ENCODE measurements at places on chromosomes 5 and 9.

- no peak for DNase-seq
These were observed 609.5 kb upstream of the RGMB start for GRCh38 chr5:98163796-98164493.

DNA sequence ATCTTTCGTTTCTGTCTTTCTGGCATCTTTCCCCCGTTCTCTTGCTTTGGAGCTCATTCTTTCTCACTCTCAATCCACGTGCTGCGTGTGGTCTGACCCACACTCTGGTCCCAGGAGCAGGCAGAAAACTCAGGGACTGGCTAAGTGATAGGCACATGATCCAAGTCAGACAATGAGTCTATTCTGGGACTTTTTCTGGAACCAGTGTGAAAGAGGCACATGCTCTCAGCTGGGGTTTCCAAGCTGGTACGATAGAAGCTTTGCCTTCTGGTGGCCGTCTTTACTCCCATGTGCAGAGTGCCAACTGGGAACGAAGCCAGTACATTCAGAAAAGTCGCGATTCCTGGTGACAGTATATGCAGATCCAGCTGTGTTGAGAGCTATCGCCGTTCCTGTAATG, 94.4 kb downstream of the PDZD2 start:
- DNase-seq: no peak

DNA sequence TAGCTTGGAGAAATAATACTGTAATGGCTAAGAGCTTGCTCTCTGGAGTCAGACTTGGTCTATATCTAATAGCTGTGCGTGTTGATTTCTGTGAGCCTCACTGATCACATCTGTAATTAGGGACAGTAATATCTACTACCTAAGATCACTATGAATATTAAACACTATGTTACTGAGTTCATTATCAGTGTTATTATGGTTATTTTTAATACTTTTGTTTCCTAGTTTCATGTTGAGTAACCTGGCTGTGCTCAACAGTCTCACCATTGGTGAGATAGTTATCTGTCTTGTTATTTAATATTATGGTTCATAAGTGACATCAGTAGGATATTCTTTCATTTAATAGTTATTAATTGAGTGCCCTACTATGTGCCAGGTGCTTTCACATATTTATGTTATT, 22.4 kb upstream of the CAVIN4 start:
- no peak for DNase-seq

DNA sequence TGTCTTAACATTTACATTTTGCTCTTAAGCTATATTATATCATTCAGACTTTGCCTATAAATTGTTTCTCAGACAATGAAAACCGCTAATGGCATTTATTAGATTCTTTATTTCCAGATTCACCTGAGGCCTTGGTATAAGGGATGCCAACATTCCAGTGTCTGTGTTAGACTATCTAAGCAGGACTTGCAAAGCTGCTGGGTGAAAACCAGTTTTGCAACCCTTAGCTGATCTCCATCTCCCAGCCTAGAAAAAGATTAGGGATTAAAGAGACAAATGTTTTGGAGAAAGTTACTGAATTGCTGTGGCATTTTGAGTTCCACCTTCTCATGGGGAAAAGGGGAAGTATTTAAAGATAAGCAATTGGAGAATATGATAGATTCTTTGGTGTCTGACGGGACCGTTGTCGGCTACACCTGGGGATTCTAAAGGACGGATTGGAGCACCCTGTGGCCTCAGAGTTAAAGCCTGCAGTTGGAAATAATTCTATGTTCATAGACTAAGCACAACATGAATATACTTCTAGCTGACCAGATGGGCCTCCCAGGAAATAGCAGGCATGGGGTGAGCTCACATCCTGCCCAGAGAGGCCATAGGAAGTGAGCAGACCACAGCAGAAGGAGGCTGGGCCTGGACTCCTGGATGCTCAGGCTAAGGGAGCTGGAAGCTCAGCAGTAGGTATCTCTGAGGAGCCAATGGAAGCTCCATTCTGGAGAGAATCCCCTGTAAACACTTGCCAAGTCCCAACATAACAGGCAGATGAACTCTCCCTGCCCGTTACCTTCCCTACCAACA, 21.8 kb downstream of the ENTREP1 start:
- no peak for DNase-seq

DNA sequence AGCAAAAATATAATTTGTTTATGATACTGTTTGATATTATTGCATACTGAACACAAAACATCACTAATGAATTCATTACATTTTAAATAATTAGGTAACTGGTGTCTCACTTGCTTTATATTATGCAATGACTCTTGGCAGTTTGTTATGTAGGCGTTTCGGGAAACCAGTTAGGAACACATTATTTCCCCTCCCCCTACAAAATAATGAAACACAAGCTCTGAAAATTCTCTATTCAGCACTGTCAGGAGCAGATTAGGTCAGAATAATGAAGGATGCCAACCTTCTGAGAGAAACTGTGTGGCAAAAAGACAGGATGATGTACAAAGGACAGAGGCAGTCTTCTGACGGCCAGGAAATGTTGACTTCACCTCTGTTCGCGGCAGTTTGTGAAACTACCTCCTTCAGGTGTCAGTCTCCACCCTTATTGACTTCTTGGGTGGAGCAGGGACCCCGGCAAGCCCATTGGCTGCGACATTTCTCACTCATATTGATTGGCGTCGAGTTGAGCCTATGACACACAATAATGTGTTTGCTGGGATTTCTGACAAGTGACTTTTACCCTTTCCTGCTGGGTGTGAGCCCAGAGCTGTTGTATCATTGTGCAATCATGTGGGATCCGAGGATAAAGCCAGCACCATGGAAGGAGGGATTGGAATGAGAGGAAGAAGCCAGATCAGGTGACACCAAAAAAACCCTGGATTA, 33.9 kb downstream of the SH3PXD2B start:
- no peak for DNase-seq

- no peak for DNase-seq
These were observed 1089.8 kb upstream of the NUDT12 start for GRCh38 chr5:104652271-104652861.

DNA sequence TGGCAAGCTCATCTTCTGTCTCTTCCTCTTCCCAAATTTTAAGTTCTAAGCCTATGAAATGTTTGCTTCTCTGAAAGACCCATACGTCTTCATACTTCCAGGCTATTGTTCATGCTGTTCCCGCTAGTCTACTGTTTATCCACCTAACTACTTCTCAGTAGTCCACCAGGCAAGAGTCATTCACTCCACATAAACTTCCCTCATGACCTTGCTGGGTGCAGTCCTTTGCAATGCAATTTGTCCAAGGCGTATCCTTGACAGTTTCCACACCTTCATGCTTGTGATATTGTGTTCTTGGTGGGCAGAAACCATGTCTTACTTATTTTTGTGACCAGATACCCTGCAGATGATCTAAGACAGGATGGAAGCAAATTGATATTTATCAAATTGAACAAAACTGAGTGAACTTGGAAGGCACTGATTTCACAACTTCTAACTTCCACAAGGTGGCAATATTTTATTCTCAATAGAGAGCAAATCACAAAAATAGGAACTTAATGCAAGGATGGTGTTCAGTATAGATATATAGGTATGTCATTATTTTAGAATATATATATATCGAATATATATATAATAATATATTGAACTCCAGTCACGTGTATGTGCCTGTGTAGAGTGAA, 30.3 kb downstream of the TYRP1 start:
- DNase-seq: peak; percentile 33

DNA sequence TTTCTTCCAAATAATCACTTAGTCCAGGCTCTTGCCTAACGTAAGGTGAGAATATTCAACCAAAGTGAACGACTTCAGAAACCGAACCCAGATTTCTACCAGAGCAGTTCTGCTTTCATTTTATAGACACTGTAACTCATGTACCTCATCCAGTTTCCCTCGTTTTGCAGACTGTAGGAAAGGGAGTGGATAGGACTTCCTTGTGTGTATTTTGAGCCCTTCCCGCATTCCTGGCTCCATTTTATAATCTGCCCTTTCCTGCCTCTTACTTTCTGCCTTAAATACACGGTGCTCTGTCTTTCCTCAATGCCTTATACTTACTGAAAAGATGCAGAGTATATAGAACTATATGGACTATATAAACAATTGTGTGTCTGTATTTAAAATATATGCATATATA, 20.8 kb downstream of the MINAR2 start:
- DNase-seq: no peak

GRCh38 chr5:87109746-87110145, 157.9 kb upstream of the RASA1 start:
- no peak for DNase-seq

DNA sequence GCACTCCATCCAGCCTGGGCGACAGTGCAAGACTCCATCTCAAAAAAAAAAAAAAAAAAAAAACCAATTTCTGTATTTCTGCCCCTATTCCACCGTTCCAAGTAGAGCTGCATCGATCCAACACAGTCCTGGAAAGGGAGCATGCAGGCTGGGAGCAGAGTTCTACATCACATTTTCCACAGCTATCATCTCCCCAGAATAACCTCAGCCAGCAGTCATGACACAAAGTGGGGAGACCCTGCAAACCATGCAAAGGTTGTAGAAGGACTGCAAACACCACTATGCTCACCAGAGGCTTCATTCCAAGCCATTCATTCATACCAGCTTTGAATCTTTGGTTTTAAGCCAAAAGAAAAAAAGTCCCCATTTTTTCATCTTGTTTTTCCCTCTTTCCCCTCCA, 20.8 kb upstream of the ZNF354A start:
- no peak for DNase-seq
